ENCODE measurements at places on chromosomes 16 and 17.

- peak; percentile 59 for DNase-seq
Observed at GRCh38 chr17:82021107-82021899, 1.4 kb downstream of the CENPX start.

DNA sequence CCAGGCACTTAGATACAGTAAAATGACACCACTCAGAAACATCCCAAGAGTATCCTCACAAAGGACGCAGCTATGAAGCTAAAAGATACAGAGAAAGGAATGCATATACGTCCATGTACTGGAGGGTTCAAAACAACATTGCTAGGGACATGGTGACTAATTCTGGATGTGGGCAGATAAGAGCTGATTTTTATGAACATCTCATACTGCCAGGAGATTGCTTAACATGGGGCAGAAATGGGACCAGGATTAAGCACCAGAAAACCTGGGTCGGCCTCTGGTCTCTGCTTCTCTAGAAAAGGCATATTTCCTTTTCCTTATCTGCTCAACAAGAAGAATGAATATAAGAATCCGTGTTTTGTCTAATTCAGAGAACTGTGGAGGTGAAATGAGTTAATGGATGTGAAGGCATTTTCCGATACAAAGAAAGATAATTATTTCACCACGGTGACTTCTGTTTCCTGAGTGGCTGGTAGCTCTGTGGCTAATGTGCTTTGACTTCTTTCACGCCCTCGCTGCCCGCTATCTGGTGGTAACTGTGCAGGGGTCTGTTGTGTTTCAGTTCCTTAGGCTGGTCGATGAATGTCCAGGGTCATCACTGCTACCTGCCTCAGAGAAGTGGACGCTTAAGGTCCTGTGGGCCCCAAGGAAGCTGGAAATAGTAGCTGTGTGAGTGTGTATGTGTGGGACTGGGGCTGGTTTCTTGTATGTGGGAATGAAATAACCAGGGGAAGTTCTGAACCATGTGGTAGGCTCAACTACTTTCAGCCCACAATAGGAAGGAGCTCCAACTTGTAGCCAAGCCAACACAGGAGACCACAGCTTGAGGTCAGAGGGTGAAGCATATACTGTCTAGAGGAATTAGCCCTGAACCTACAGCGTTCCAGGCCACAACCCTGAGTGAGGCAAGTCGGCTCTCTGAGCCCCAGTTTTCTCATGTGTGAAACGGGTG is 15.8 kb upstream of the CCL5 start:
- DNase-seq = peak; percentile 64

DNA sequence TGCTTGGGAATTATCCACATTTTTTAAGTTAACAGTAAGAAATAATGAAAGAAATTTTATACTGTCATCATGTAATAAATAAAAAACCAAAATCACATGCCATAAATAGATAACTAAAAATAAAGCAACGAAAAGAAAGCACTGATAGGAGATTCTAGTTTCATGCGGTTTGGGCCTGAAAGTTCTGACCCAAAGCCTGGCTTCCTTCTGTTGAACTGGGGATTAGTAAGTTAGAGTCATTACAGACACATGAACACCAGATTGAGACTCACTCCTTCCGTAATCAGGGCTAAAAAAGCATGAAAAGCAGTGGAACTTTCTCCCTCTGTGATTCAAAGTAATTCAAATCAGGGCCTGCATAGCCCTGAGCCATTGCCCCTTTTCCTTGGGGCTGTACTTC is 13.2 kb upstream of the SLC6A2 start:
- DNase-seq = no peak

GRCh38 chr16:65414284-65414984 is 292.6 kb upstream of the CDH11 start:
- DNase-seq = no peak

DNA sequence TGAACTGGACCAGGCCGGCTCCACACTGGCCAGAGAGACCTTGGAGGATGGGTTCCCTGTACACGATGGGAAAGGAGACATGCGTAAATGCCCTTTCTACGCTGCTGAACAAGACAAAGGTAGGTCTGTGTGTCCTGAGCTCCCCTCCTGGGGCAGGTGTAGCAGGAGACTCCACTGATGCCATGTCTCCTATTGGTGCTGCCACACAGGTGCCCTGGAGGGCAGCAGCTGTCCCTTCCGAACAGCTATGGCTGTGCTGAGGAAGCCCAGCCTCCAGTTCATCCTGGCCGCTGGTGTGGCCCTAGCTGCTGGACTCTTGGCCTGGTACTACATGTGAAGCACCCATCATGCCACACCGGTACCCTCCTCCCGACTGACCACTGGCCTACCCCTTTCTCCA is 29.2 kb downstream of the CDIP1 start:
- no peak for DNase-seq

DNA sequence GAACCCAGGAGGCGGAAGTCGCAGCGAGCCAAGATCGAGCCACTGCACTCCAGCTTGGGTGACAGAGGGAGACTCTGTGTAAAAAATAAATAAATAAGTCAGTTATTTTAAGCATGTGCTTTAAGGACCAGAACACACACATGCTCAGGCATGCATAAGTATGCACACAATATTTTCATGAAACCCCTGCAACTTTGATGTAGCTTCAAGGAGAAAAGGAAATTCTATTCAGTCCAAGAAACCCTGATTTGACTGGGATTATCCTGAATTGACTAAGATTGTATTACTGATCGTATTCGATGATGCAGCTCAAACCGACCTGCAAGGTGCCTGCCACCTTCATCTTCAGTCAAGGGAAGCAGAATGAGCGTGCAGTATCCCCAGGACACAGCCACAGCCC is 841 bp downstream of the TEKT5 start:
- DNase-seq = no peak

GRCh38 chr16:56401482-56401881 is 23.9 kb downstream of the AMFR start:
- no peak for DNase-seq

DNA sequence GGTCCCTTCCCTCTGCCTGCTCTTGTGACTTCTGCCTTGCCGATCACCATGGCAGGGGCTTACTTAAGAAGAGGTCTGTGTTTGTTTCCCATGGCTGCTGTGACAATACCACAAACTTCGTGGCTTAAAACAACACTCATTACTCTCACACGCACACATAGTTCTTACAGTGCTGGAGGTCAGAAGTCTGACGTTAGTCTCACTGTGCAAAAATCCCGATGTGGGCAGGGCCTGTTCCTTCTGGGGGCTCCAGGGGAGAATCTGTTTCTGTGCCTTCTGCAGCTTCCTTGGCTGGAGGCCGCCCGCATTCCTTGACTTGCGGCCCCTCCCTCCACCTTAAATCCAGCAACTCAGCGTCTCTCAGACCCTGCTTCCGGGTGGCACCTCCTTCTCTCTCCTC is 249.2 kb upstream of the GSE1 start:
- no peak for DNase-seq

DNA sequence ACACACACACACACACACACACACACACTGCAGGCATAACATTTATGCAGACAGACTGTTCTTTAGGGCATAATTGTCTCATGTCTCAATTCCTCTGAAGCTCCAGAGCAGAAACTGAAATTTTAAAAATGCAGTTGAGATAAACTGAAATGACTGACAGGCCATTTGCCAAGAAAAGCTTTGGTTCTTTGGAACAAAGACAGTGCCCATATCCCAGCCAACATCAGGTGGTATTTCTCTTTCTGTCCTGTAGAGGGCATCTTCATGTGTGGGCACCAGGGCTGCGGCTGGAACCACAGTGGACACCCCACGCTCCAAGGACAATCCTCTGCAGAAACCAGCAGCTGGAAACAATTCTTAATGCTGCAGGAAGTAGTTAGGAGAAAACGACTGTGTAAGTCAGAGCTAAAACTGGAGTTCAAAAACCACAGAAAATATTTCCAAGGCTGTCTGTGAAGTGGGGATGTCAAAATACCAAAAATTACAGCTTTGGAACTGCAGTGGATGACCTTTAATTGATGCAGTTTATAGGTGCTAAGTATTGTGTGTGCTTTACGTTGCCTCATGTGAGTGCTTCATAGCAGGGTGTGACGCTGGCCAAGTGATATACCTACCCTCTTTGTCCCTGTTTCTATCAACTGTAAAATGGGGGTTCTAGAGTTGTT is 10.6 kb upstream of the MEFV start:
- DNase-seq = peak; percentile 25

DNA sequence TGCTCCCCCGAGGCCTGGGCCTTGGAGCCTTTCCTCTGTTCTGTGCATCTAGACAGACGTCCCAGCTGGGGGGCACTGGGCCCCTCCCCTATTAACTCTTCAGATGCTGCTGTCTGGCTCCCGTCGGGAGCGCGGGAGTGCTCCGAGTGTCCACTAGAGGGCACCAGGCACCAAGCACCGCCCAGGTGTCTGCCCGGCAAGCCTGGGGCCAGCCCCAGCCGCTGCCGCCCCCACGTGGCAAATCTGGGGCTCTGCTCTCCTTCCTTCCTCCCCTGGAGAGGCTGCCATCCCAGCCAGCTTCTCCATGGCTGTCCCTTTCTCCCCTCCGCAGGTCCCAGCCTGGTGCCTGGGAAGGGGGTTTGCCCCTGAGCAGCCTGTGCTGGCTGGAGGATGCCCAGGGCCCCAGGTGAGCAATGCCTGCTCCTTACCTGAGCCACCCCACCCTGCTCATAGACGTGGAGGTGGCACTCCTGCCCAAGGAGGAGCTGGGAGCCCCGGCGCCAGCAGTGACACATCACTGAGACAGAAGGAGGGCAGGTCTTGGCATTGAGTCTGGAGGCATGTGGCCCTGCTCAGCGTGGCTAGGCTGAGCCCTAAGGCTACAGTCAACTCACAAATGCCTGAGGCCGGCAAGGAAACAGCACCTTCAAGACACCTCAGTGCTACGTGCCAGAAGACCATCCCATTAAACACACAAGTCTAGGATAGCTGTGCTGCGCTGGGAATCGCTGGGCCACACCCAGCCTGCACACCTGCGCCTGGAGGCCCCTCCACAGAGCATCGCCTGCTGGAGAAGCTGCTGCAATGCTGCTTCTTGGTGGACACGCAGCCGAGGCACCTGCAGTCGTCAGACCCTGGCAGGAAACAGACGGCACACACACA is 19.7 kb downstream of the TMEM235 start:
- peak; percentile 84 for DNase-seq

DNA sequence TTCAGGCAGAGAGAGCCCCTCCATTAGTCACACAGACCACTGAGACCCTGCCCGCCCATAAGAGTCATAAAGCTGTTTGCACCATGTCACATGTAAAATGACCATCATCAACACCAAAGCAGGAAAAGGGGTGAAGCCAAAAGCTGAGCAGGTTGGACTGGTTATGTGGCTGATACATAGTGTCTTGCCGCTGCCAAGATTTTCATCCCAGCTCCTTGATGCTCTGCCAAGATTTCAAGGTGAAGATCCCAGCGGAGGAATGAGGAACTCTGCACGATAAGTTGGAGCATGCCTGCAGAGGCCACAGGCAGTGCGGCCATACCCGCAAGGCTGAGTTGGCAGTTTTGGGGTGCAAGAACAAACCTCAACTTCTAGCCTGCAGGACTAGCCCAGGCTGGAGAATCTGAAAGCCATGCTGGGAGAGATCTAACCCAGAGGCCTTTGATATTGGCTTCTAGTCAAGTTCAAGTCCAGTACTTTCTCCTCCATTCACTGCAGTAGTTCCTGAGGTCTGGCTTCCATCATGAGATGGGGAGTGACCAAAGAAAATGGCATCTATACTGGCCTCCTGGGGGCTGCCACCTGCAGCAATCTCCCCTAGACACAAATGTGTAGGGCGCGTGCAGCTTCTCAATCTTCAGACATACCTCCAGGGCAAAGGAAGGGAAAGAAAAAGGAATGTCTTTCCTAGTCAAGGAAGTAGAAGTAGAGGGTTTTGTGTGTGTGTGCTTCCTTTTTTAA is 79.7 kb upstream of the NOL11 start:
- no peak for DNase-seq

GRCh38 chr16:15988268-15989013 is 39.0 kb downstream of the ABCC1 start:
- DNase-seq = no peak

- no peak for DNase-seq
Observed at GRCh38 chr17:83030432-83030831, 49.0 kb upstream of the METRNL start.

- DNase-seq = no peak
Observed at GRCh38 chr17:45127207-45127547, 5.1 kb downstream of the PLCD3 start.

DNA sequence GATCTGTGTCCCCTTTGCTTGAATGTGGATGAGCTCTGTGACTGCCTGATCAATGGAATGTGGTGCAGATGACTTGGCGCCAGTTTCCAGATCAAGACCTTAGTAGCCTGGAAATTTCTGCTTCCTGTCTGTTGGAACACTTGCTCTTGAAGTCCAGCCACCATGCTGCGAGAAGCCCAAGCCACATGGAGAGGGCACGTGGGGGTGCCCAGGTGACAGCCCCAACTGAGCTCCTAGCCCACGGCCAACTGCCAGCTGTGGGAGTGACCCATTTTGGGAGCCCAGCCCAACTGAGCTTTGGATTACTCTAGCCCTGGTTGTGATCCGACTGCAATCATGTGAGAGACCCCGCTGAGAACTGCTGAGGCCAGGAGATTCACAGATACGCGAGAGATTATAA is 3.3 kb upstream of the ITGAM start:
- DNase-seq = no peak

GRCh38 chr17:53336281-53336680 is 486.4 kb upstream of the KIF2B start:
- no peak for DNase-seq

DNA sequence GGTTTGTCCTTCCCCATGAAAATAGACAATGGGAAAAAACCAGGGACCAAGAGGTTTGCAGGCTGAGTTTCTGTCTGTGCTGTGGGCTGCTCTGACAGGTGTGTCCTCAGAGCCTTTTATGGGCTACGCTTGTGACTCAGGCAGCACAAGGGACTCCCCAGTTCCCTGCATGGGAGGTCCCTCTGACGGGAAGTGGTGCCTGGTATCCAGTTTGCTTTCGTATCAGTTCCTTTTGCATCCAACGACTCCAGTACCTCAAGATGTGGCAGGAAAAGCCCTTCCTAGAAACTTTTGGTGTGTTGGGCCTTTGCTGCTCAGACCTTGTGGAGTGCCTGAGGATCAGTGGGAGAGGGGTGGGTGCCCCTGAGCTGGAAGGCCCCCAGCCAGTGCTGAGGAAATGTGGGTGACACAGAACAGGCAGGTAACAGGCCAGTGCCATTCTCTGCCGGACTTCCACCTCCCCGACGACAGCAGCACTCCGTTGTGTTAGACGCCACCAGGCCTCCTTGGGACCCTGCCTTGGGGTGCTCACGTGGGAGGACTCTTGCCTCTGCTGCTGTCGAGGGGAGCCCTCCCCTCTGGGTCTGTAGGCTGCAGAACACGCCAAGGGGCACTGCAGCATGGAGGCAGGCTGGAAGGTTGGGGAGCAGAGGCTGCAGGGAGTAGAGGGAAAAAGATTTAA is 38.4 kb upstream of the IRF8 start:
- no peak for DNase-seq

GRCh38 chr16:11047057-11047456 is 102.7 kb downstream of the CLEC16A start:
- no peak for DNase-seq

GRCh38 chr17:8502126-8502525 is 66.4 kb downstream of the NDEL1 start:
- no peak for DNase-seq

DNA sequence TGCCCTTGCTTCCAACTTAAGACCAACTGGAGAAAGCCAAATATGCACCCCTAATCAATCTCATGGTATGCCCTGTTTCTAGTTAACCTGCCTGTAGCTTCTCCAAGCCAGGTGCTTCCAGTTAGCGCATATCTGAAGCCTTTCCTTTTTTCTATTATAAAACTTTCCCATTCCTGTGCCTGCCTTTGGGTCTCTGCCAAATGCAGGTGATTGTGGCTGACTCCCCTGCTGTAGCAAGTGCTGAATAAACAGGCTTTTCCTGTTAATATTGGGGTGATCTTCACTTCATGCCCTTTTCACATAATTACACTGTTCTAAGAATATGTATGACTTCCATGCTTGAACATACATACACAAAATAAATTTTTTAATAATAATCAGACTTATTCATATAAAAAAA is 207.4 kb downstream of the TANC2 start:
- no peak for DNase-seq
